Calu3 (cell line): ENCODE measurements at places on chromosomes 13 and 19. TPM values are rescaled to one million over a fixed set of nuclear protein-coding genes. Genes with fewer than 3 reads are reported as not detected.

- DNase-seq = no peak
Observed at GRCh38 chr13:82165396-82166174, 1716.7 kb downstream of the SLITRK1 start.

DNA sequence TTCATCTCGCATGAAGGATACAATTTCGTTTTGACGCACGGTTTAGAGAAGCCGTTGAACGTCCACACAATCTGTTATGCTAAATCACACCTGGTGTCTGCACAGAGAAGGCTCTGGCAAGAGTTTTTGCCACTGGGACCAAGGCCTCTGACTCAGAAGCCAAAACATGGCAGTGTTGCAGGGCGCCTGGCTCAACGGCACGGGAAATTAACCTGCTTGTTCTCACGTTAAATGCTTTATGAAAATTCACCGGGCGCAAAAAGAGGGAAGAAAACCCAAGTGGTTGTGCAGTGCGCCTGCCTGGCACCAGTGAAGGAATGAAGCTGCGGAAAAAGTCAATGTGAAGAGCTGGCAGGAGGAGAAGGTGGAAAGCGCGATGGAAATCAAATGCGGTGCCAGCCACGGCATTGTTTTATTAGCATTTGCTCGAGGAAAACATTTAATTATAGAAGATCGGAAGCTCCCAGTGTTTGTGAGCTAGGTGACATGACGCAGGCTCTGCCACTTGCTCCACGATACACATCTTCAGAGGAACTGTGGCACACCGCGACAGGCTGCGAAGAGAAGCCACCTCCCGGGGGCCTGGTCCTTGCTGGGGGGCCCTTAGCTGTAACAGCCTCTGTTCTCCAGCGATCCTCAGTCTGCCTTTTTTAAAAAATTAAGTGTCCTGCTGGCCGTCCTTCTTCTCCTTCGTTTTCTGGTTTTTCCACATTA lies 126.2 kb downstream of the ZIC5 start:
- no peak for DNase-seq

- no peak for DNase-seq
Observed at GRCh38 chr19:1967087-1967608, 26.2 kb downstream of the CSNK1G2 start.

DNA sequence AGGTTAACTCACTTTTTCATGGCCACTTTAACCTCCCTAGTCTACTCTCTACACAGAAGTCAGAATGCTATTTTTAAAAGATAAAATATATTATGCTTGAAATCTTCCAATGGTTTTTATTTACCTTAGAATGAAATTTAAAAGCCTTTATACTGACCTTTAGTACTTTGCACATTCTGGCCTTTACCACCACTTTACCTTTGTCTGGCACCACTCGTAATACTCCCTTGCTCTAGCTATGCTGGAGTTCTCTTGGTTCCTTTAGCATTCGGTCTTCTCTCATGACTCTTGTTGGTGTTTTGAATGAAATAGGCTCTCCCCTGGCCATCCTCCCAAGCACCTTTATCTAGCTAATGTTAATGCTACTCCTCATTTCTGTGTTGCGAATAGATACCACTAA lies 310.8 kb downstream of the GPC5 start:
- DNase-seq = no peak

Gene CEACAM16
- total RNA-seq = 0.38 TPM in 1 of 2 replicates, not detected in the other

Gene ZNF813
- total RNA-seq = not detected in 2 replicates

Gene FCHO1
- 0.61 and 1.3 TPM in 2 replicates for total RNA-seq
